Neural progenitor cell (in vitro differentiated cells): ENCODE measurements at places on chromosomes 7 and 10. TPM values are rescaled to one million over a fixed set of nuclear protein-coding genes. Genes with fewer than 3 reads are reported as not detected.
A peak's percentile ranks its signal among the peaks of the same experiment; 100 is the strongest.

DNA sequence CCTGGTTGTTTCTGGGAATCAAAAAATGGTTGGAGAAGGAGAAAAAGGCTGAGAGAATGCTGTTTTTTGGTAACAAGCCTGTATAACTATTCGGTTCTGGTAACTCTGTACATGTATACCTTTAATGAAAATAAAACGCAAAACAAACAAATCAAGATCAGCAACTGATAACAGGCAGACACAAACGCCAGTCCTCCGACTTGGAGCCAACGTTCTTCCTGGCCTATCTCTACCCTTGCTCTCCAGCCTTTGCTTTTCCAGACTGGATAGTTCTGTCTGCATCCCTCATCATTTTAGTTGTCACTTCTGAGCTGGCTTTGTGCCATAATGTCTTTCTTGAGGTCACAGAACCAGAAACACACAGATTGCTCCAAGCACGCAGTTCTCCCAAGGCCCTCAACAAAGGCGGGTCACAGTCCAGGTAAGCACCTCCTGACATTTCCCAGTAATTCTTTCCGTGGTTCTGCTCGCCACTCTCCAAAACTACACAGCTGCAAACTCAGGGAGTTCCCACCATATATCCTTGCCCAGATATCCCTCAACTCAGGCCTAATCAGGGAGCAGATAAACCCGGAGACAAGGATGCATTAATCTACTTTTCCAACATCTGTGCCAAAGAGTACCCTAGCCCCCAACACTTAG, 20.2 kb downstream of the HIP1 start:
- no peak for DNase-seq

GRCh38 chr10:82576093-82576492, 701.1 kb downstream of the NRG3 start:
- no peak for DNase-seq

DNA sequence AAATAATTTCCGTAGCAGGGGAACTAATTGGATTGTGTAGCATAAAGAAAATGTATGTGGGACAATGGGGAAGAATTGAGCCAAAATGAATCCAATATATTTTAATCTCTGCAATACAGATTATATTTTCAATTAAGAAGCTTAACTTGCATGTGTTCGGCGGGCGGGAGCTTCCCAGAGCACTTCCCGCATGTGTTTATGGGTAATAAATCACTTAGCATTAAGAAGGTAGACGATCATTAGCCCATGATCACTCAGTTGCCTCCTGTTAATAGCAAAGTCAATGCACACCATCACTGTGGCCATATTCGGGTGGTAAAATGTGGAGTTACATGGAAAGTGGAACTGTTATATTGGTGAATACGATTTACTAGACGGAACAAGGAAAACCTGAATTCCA, 122.9 kb upstream of the INSYN2A start:
- no peak for DNase-seq

Gene LIPK
- not detected in 2 replicates for total RNA-seq

Gene H2BK1
- total RNA-seq = not detected in 2 replicates

DNA sequence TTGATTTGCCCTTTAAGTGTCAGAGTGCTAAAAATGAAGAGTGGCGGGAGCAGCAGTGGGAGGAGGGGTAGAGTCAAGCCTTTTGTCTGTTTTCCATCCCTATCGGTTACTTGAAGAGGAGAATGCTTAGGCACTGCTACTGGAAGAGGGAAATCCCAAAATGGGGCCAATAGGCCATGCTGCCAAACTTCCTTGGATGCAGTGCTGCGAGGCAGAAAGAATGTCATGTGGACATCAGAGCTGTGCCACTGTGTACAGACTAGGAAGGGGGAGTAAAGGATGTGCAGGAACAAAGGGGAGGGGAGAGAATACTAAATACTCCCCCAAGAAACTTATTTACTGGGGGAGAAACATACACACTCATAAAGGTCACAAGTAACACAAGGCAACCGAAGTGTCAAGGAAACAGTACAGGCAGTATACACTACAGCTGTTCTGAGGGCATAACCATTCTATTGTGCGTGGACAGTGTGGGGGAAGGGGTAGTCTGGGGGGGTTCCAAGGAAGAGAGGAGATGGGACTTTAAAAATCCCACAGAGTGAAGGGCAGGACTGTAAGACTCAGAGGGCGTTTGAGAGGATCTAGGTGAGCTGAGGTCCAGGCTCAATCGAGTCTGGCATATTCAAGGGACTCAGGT, 228.7 kb upstream of the PLXNA4 start:
- DNase-seq = no peak

GRCh38 chr7:36310897-36311296, 78.8 kb upstream of the ANLN start:
- no peak for DNase-seq

DNA sequence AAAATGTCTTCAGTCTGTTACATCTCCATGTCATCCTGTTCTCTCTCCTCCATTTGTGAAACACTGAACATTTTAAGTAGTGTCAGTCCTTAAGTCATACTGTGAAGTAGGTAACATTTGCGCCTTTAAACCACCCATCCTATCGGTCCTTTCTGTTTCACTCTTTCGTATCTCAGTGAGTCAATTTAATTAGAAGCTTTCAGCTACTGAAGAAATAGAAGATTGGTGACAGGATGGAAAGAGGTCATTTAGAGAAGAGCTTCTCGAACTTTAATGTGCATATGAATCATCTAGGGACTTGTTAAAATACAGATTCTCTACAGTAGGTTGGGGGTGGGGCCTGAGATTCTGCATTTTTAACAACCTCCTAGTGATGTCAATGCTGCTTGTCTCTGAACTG, 113.4 kb downstream of the SRI start:
- no peak for DNase-seq

- no peak for DNase-seq
Measured at GRCh38 chr10:85593226-85593772, 773.3 kb downstream of the GRID1 start.

- DNase-seq = no peak
Measured at GRCh38 chr7:71800321-71800720, 611.8 kb downstream of the CALN1 start.

Gene VAX1
- 0.25 TPM in 1 of 2 replicates, not detected in the other for total RNA-seq

Gene GIMAP7
- not detected in 2 replicates for total RNA-seq

Gene PDGFA
- total RNA-seq = 9.8 and 13.7 TPM in 2 replicates

DNA sequence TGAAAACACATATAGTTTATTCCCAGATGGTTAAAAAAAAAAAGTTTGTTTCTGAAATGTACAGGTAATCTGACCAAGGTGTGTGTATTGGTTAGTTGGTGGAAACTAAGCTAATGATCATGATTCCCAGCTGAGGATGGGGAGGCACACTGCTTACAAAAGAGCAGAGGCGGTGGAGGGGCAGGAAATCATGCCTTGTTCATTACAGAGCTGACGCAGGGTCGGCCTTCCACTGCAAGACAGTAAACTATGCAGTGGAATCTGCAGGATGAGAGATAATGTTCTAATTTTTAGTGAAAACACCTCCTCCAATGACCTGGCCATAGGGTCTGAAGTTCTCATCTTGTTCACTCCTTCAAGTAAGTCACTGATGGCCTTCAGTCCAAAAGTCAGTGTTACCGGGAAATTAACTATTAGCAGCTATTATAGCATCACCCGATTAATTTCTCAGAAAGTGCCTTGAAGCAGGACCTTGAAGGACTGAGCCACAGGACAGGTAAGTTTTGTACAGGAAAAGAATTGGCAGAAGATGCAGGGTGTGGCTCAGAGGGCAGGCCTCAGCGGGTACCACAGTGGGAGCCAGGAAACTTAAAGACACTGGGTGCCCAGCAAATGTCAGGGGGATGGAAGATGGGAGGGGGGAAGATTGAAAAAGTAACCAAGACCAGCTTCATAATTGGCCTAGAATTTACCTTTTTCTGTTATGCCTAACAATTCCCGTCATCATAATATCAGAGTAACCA, 36.0 kb downstream of the MYOF start:
- DNase-seq = no peak

DNA sequence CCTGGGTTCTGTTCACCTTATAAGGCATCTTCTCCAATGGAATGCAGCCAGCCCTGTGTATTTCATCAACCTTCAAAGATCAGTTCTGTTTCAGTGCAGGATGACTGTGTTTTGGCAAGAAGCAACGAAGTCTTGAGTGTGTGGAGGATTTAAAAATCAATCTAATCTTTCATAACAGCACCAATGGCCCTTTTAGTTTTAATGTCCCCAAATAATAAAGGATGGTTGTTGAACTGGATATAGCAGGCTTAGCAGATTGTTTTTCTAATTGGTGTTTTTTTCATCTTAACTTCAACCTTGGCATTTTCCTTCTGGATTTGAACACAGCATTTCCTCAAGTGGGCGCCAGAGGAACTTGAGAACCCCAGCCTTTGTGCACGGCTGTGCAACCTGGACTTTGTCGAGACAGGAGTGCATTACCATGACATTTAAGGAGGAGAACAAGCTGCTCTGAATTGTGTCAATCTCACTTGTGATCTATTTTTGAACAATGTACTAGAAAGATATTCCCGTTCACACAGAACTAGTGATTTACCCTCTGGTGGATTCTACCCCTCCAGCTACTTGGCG, 313.3 kb upstream of the AKR1E2 start:
- DNase-seq = peak; percentile 48

DNA sequence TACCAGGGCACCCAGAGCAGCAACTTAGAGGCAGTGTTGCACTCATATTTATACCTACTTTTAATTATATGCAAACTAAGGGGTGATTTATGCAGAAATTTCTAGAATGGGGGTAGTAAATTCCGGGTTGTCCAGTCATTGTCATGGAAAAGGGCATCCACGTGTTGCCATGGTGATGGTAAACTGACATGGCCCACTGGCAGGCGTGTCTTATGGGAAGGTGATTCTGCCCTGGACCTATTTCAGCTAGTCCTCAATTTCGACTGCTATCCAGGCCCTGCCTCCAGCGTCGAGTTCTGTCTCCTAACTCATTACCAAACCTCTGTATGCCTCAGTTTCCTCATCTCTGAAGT, 12.8 kb downstream of the SNX8 start:
- no peak for DNase-seq

Gene LRRN3
- total RNA-seq = 1.7 and 2.4 TPM in 2 replicates

GRCh38 chr10:116109881-116110280, 163.1 kb downstream of the GFRA1 start:
- no peak for DNase-seq

GRCh38 chr7:97015756-97016380, 8.8 kb downstream of the DLX5 start:
- DNase-seq = no peak

DNA sequence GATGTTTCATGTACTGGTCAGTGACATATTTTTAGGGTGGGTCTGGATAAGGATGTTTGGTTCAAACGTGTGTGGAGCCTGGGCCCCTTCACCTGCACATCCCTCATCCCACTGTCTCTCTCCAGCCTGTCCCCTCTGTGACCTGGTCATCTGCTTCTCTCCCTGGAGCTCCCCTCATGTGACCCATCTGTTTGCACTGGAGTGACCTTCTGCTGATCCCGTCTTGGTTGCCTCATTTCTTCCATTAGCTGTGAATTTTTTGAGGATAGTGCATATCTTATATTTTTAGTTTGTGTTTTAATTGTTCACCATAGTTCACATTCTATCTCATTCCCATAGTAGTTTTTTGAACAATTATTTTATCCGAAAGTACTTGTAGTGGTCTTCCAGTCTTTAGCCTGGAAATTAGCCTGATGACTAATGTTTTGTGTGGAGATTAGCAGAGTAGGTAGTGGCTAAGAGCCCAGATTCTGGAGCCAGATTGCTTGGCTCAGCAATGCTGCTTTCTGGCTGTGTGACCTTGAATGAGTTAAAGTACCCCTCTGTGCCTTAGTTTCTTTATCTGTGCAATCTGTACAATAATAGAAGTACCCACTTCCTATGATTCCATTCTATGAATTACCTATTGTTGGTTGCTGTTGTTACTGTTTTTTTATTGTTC, 224.5 kb downstream of the LRMDA start:
- no peak for DNase-seq

DNA sequence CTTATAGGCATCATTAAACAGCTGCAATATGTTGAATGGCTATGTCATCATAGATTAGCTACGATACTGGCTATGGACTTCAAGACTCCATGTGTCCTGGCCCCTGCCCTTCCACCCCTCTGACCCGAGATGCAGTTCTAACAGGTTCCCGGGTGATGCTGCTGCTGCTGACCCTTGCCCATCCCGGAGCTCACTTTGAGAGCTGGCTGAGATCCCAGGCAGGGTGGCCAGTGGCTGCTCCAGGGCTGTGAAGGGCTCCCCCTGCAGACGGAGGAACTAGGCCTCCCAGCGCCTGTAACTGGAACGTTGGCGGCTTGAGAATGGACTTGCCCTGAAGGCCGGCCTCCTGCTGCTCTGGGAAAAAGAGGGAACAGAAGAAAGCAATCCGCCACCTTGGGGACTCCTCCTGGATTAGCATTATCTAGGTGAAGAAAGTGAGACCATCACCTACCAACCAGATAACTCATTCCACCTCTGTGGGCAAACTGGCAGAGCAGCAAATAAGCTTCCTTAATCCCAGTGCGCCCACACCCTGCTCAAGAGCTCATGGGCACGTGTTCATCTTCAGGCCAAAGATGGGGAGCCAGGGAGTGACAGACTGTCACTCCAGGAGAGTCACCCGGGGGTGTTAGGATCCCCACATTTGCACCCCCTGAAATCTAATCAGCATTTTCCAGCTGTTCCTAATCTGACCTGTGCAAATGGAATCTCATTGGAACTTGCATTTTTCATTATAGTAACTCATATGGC, 56.8 kb downstream of the PARP12 start:
- DNase-seq = peak; percentile 68

DNA sequence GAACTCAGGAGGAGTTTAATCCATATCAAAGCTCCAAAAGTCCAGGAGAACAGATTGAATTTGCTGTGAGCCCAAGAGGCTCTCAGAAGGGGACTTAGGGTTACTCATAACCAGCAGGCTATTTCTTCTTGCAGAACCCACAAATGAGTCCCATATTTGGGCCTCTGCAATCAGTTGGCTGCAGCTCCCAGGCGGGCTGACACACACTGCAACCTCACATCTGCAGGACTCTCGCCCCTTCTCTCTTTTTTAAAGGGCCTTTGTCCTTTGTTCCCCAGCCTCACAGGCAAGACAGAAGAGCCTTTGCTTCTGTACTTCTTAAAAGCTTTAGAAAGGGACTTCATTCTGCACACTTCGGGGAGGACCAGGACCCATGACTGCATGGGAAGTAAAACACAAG, 26.7 kb downstream of the CREB3L2 start:
- peak; percentile 62 for DNase-seq

DNA sequence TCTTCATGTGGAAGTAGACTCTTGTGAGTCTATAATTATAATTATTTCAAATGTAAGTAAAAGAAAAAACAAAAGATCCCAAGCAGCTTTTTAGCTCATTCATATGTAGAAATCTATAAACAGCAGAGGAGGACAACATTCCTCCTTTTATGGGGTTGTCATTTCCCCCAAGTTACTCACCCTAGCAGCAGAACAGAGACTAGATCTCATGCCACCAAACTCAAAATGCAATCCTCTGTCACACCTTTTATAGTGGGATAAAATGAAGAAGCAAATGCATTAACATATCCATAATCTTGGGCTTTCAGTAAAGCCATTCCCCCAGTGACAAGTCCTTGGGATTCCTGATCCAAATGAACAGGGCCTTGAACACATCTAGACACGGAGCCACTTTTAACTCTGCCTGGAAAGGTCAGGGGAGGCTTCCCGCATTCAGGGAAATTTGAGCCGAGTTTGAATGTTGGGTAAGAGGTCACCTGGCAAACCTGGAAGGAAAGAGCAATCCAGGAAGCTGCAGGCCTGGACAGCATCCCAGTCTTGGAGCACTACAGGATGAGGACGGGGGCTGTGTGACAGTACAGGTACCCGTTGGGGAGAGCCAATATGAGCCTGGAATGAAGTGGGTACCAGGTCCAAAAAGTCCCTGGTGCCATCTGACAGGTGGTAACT, 76.4 kb downstream of the DOCK4 start:
- no peak for DNase-seq
